ENCODE measurements at places on chromosomes 12 and 14. TPM values are rescaled to one million over a fixed set of nuclear protein-coding genes. Genes with fewer than 3 reads are reported as not detected.
A peak's percentile ranks its signal among the peaks of the same experiment; 100 is the strongest.

GRCh38 chr14:93269341-93270068 is 62.4 kb downstream of the UBR7 start:
- H3K4me1 ChIP-seq = peaks cover 15% of the 10 kb centered on the region
- no peaks in the 10 kb centered on the region for H3K36me3 ChIP-seq
- no peak overlapping the region for H3K4me3 ChIP-seq
- peak; percentile 17 for DNase-seq
- H3K27ac ChIP-seq = no peak overlapping the region
- no peaks in the 10 kb centered on the region for H3K27me3 ChIP-seq

The SMOC1 gene
- total RNA-seq = 89.3 TPM

DNA sequence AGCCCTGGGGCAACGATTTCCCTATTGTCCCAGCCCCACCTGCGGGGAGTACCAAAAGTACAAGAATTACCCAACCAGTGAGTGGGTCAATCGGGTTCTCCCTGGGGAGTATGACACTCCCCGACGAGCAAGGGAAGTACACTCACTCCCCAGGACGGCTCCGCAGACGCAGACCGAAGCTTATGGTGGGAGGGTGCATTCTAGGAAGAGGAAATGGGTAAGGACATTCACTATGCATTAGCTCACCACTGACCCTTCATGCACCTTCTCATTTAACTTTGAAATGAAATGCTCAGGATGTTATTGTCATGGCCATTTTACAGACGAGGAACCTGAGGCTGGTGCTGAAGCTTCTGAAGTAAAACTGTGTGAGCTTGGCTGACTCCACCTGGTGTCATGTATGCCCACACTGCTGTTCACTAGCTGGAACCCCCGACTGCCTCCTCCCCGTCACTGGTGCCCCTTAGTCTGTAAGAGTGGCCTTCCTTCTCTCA is 45.8 kb upstream of the TMED10 start:
- H3K36me3 ChIP-seq = no peaks in the 10 kb centered on the region
- no peak overlapping the region for H3K27ac ChIP-seq
- H3K4me1 ChIP-seq = peaks cover 23% of the 10 kb centered on the region
- H3K27me3 ChIP-seq = no peaks in the 10 kb centered on the region

The AICDA gene
- total RNA-seq = not detected

- DNase-seq = no peak
- peak overlapping the region; percentile 54 for H3K27ac ChIP-seq
- peaks cover 19% of the 10 kb centered on the region for H3K4me1 ChIP-seq
- no peak overlapping the region for H3K4me3 ChIP-seq
- no peaks in the 10 kb centered on the region for H3K36me3 ChIP-seq
Observed at GRCh38 chr14:50524060-50524459, 8.3 kb downstream of the MAP4K5 start.

DNA sequence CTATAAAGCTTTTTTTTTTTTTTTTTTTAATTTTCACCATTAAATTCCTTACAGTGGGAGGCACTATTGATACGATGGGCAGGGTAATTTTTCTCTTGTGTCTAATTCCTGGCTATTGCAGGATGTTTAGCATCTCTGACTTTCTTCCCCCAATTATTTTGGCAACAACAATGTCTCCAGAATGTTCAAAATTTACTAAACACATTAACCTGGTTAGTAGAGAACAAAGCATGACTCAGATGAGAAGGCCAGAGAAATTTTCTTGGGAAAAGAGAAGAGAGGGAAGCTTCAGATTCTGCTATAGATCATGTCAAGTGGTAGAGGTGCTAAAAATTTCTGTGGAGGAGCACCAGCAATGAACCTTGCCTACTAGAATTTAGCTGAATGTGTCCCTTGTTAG is 171.5 kb upstream of the PRICKLE1 start:
- no peaks in the 10 kb centered on the region for H3K27me3 ChIP-seq
- no peak overlapping the region for H3K4me3 ChIP-seq
- no peak overlapping the region for H3K27ac ChIP-seq

The SLC5A8 gene
- not detected for total RNA-seq

- DNase-seq = no peak
- H3K36me3 ChIP-seq = no peaks in the 10 kb centered on the region
- H3K27me3 ChIP-seq = no peaks in the 10 kb centered on the region
Observed at GRCh38 chr12:85092814-85093370, 56.7 kb downstream of the LRRIQ1 start.

- peak; percentile 81 for DNase-seq
- no peaks in the 10 kb centered on the region for H3K4me1 ChIP-seq
- H3K27ac ChIP-seq = no peak overlapping the region
- H3K36me3 ChIP-seq = no peaks in the 10 kb centered on the region
- no peak overlapping the region for H3K4me3 ChIP-seq
Observed at GRCh38 chr14:102917469-102918211, 4.8 kb upstream of the AMN start.

The CCND2 gene
- 103 TPM for total RNA-seq

DNA sequence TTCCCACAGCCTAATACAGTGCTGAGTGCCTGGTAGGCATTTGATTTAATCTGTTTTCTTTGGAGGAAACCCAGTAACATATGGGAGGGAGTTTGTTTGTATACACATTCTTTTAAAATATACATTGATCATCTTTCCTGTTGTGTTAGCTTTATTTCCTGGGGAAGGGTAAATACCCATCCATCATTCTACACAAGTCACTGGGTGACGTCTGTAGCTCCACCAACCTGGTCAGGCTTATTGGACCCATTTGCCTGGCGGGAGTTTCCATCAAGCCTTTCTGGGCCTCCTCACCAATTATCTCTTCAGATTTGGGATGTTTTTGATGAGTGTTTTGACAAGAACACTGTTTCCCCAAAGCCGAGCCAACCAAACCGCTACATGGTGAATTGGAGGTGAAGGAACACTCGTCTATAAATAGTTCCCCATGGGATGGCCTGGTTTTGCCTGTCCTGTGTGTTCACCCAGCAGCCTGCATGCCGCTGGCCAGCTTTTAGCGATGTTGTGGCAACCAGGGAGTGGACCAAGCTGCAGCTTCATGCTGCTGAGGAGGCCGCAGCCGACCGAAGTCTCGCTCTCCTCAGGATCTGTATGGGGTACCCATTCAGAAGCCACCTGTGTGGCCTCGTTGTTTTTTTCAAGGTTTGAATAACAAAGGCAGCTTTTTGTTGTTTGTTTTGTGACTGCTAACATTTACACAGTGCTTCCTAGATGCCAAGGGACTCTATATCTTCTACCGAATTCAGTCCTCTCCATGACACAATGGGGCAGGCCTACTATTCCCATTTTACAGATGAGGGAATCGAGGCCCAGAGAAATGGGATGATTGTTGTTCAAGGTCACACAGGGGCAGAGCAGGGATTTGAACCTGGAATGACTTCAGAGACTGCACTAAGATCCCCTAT is 22.6 kb downstream of the PLXNC1 start:
- H3K4me1 ChIP-seq = peaks cover 36% of the 10 kb centered on the region

DNA sequence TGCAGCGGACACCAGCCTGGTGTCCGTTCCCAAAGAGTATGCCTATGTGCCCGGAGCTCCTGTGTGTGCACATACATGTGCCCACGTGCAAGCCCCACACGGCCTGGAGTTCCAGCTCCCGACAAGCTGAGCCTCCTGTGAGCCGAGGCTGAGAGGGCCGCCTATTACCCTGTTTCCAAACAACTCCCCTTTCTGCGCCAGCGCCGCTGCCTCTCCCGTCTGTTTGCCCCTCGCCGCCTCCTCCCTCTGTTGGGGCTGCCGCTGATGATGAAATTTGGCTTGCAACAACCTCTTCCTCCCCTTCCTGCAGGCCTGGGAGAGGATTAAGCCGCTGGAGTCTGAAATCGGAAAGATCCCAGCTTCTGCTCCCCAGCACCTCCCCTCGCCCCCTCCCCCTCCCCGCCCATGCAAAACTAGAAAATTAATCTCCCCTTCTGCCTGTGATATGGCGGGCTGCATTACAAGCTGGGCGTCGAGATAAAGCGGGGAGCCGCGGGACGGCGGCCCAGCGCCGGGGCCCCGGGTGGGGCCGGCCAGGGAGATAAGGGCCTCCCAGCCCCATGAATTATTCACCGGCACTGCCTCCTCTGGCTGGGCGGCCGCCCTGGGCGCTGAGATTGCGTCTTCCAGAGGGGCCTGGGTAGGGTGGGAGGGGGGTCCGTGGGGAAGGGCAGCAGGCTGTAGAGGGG is 6.8 kb upstream of the ASIC1 start:
- H3K4me1 ChIP-seq = peaks cover 18% of the 10 kb centered on the region
- no peaks in the 10 kb centered on the region for H3K36me3 ChIP-seq
- DNase-seq = peak; percentile 77
- no peak overlapping the region for H3K27ac ChIP-seq

DNA sequence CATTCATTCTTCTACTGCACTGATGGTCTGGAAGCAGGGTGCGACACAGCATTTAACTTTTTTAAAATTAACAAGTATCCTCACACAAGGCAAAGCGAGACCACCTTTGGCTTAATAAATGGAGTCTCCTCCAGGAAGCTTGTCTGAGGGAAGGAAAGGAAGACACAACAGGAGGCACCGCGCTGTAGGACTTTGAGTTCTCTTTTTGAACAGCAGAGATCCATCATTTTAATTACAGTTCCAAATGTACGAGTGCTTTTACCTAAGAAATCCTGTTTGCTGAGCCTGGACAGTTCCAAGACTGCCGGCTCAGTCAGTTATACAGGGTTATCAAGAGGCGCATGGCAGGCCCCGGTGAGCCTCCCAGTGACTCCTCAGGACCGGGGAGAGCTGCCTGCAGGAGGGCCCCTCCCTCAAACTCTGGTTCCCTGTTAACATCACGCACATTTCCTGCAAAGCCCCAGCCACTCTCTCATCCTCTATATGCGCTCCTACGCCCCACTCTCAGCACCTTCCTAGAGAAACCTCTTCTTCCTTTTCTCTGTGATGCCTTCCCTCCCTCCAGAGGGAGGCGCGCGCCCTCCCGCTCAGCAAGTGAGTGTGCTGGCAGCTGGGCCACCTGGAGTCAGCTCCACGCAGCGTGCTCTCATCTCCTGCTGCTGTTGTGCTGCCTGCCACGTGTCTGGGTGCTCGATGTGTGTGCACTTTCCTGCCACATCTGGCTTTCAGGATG is 46.1 kb downstream of the STX2 start:
- no peaks in the 10 kb centered on the region for H3K27me3 ChIP-seq
- no peak overlapping the region for H3K4me3 ChIP-seq
- H3K27ac ChIP-seq = no peak overlapping the region

- no peaks in the 10 kb centered on the region for H3K27me3 ChIP-seq
- H3K36me3 ChIP-seq = no peaks in the 10 kb centered on the region
- peaks cover 16% of the 10 kb centered on the region for H3K4me1 ChIP-seq
- no peak overlapping the region for H3K4me3 ChIP-seq
- H3K27ac ChIP-seq = no peak overlapping the region
- DNase-seq = no peak
Observed at GRCh38 chr14:96284430-96284829, 28.4 kb downstream of the BDKRB1 start.

The NANOG gene
- total RNA-seq = not detected

The HCAR3 gene
- total RNA-seq = not detected

The GPX2 gene
- not detected for total RNA-seq

DNA sequence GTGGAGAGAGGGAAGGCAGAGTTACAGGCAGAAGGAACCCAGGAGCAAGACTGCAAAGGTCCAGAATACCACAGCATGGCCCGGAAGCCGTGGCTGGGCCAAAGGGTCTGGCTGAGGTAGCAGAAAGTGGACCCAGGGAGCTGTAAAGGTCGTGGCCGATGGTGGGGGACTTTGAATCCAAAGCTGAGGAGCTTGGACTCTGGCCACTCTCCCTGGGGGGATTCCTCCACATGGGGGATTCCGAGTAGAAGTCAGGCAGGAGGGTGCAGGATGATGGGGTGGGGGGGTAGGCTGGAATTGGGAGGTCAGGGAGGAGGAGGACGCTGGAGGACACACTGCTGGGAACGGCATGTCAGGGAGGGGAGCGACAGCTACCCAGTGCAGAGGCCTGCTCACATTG is 125.2 kb downstream of the GCH1 start:
- no peak overlapping the region for H3K4me3 ChIP-seq
- H3K4me1 ChIP-seq = no peaks in the 10 kb centered on the region
- H3K27me3 ChIP-seq = no peaks in the 10 kb centered on the region
- DNase-seq = no peak
- H3K27ac ChIP-seq = no peak overlapping the region

DNA sequence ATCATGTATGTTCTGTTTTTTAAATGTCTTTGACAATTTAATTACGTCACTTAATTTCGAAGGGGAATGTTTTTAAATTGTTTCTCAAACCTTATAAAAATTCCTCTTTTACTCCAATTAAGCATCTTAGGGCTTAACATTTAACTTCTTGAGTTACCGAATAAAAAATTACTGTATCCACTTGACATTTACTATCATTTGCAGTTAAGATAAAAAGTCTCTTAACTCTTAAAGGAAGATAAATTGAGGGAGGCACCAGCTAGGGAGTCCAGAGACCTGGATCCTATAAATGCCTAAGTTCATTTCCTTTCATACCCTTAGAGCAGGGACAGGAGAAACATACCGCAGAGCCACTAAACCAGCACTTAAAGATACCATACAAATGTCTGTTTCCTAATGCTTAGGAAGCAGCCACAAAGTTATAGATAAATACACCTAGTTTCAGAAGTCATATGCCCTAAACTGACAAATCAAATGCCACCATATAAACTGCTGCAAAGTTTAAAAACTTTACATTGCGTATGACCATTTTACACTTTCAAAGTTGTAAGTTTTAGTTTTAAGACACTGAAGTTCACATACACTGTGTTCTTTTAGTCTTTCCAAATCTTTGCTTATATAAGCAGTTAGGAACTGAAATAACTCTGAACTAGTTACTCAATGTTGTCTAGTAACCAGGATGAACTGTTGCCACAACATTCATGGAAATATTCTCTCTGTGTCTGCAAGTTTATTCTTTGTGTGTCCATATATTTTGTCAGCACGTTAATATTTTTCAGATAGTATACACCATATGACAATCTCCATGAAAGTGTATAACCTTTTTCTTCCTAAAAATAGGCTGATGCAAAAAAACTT is 71.2 kb downstream of the GALNT4 start:
- no peaks in the 10 kb centered on the region for H3K27me3 ChIP-seq
- no peak overlapping the region for H3K4me3 ChIP-seq
- H3K27ac ChIP-seq = no peak overlapping the region
- H3K36me3 ChIP-seq = no peaks in the 10 kb centered on the region
- DNase-seq = no peak
- peaks cover 49% of the 10 kb centered on the region for H3K4me1 ChIP-seq

The KCNK10 gene
- 11.0 TPM for total RNA-seq

The LRP6 gene
- 68.0 TPM for total RNA-seq

- no peaks in the 10 kb centered on the region for H3K4me1 ChIP-seq
- no peak overlapping the region for H3K27ac ChIP-seq
- no peaks in the 10 kb centered on the region for H3K36me3 ChIP-seq
- no peak overlapping the region for H3K4me3 ChIP-seq
- no peaks in the 10 kb centered on the region for H3K27me3 ChIP-seq
Observed at GRCh38 chr14:92759679-92760523, 11.5 kb upstream of the LGMN start.

DNA sequence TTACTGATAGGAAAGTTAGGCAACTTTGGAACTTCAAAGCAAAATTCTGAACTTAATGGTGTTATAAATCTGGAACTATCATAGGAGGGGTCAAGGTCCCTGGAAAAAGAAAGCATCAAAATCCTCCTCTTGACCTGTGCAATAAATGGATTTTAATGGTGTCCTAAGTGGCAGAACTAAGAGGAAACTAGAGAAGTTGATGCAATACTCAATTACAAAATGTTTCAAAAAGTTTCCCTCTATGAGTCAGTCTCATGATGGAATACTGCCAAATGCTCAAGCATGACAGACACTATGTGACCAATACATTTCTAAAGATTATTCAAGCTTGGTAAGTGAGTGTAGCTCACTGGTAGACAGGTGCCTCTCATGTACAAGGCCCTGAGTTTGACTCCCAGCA is 47.7 kb upstream of the ERGIC2 start:
- no peak for DNase-seq
- peaks cover 7% of the 10 kb centered on the region for H3K4me1 ChIP-seq
- H3K4me3 ChIP-seq = no peak overlapping the region
- H3K36me3 ChIP-seq = no peaks in the 10 kb centered on the region
- no peak overlapping the region for H3K27ac ChIP-seq
